Panc1 (cell line): ENCODE measurements at places on chromosomes 16 and 17. TPM values are rescaled to one million over a fixed set of nuclear protein-coding genes. Genes with fewer than 3 reads are reported as not detected.
A peak's percentile ranks its signal among the peaks of the same experiment; 100 is the strongest.

SDR42E2 gene
- 0.05 TPM for total RNA-seq

HAGHL gene
- total RNA-seq = 41.1 TPM

- peaks cover 46% of the 10 kb centered on the region for H3K4me1 ChIP-seq
- H3K4me3 ChIP-seq = peak overlapping the region; percentile 63
- no peaks in the 10 kb centered on the region for H3K27me3 ChIP-seq
- peak overlapping the region; percentile 76 for H3K27ac ChIP-seq
- DNase-seq = no peak
These were observed 1.4 kb downstream of the MTSS2 start for GRCh38 chr16:70684146-70685060.

GRCh38 chr17:18158022-18158600 is 25.5 kb upstream of the ALKBH5 start:
- no peaks in the 10 kb centered on the region for H3K27me3 ChIP-seq
- peak overlapping the region; percentile 40 for H3K4me3 ChIP-seq
- no peaks in the 10 kb centered on the region for H3K36me3 ChIP-seq
- no peak overlapping the region for H3K27ac ChIP-seq
- no peak for DNase-seq
- H3K4me1 ChIP-seq = no peaks in the 10 kb centered on the region

GRCh38 chr16:50326835-50327465 is 41.8 kb downstream of the BRD7 start:
- peak; percentile 4 for DNase-seq
- no peak overlapping the region for H3K4me3 ChIP-seq
- no peaks in the 10 kb centered on the region for H3K27me3 ChIP-seq
- no peak overlapping the region for H3K27ac ChIP-seq
- peaks cover 6% of the 10 kb centered on the region for H3K36me3 ChIP-seq
- no peaks in the 10 kb centered on the region for H3K4me1 ChIP-seq

- no peak for DNase-seq
- H3K36me3 ChIP-seq = peaks cover 12% of the 10 kb centered on the region
- no peak overlapping the region for H3K4me3 ChIP-seq
- H3K4me1 ChIP-seq = 0 out of 2 replicates have a peak, but pooled peaks cover 2% of the 10 kb centered on the region
These were observed 41.4 kb upstream of the PITPNM3 start for GRCh38 chr17:6597727-6598126.

DNA sequence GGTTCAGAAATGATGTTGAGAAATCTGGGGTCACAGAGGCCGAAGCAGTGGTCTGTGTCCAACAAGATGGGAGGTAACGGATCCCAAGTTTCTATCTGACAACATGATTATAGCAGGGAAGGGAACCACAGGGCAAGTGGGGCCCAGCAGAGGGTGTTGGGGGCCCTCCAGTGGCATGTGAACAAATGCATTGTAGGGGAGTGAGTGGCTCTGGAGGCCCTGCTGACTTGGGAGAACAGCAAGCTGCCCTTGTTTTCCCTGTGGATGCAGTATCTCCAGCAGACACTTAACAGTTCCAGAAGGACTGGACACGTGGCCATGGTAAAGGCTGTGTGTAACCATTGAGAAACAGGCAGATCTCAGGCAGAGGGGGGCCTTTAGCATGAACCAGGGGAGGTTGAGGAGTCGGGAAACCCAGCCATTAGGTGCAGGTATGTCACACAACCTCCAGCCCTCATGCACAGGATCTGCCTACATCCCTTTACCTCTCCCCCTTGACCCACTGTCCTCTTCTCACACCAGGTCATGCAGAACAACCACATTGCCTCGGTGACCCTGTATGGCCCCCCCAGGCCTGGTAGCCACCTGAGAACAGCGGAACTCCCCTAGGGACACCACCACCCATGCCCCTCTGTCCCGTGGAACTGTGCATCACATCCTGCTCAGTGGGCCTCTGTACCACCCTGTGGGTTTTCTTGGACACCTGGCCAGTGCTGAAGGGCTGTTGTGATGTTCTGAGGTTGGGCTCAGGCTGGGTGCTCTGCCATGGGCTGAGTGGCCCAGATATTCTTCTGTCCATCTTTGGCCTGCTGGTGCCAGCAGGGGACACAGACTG is 4.1 kb downstream of the B3GNT9 start:
- H3K27me3 ChIP-seq = no peaks in the 10 kb centered on the region
- H3K27ac ChIP-seq = no peak overlapping the region
- H3K4me3 ChIP-seq = no peak overlapping the region

GRCh38 chr17:40645291-40645690 is 2.3 kb downstream of the SMARCE1 start:
- no peak overlapping the region for H3K4me3 ChIP-seq
- H3K4me1 ChIP-seq = peaks cover 18% of the 10 kb centered on the region
- peaks cover 53% of the 10 kb centered on the region for H3K36me3 ChIP-seq
- no peaks in the 10 kb centered on the region for H3K27me3 ChIP-seq
- H3K27ac ChIP-seq = no peak overlapping the region

DNA sequence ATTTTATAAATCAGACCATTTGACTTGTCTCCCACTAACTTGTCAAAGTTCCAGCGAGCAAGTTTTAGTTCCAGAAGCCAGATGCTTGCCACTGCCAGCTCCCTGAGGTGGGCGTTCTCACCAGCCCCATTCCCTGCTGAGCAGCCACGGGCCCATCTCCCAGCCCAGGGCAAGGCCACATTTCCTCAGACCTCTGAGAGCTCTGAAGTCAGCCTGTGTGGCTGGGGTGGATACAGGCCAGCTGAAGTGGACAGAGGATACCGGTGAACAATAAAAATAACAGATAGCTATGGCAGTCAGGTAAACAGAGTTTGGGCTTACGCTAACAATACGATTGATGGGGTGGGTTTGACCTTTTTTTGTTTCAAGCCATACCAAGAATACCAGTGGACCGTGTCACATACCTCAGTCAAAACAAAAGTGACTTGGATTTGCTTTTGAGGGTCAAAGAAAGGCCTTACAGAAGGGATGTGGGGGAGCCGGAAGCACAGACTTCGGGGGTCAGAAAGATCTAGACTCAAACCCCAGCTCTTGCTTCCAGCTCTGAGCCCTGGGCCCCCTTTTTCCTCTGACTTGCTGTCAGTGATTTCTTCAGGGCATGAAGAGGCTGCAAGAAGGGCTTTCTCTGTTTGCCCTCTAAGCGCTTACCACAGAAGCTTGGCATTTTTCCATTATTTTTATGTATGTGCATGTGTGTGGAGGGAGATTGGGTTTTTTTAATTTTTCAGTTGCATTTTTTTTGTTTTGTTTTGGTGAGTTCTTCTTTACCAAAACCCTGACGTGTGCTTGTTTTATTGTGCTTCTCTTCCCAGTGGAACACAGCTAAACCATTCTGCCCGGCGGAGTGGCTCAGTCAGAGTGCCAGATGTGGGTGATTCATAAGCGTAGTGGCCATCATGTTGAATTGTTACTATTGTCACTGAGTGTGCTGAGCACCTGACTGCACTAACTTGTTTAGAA is 109.9 kb downstream of the GNAO1 start:
- H3K36me3 ChIP-seq = no peaks in the 10 kb centered on the region
- DNase-seq = no peak
- no peaks in the 10 kb centered on the region for H3K27me3 ChIP-seq

DNA sequence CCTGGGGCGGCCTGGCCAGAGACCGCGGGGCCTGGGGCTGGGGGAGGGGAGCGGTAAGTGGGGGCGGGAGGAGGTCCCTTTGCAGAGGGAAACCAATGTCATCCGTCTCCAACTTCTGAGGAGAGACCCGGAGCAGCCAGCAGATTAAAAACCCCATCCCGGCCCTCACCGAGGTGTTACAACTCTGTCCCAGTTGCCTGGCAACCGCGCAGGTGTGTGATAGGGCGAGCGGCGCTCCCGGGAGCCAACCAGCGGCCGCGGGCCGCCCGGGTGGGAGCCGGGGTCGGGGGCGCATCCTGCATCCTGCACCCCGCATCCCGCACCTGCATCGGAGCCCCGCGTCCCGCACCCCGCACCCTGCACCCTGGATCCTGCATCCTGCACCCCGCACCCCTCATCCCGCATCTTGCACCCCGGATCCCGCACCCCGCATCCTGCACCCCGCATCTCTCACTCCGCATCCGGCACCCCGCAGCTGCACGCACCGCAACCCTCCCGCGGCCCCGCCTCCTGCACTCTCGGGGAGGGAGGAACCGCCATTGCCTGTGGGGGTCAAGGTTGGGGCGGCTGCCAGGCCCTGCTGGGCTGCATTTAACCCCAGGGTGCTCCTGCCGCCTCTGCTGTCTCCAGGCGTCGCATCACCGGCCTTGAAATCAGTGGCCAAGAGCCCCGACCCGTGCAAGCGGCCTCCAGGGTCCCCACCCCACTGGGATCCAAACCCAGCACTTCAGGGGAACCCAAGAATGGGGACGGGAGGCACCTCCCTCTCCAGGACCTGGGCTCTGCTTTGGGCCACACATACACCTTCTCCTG is 47.3 kb downstream of the RTN4RL1 start:
- no peaks in the 10 kb centered on the region for H3K4me1 ChIP-seq
- DNase-seq = no peak
- no peak overlapping the region for H3K4me3 ChIP-seq
- no peak overlapping the region for H3K27ac ChIP-seq

- no peak overlapping the region for H3K4me3 ChIP-seq
- no peaks in the 10 kb centered on the region for H3K27me3 ChIP-seq
- no peak overlapping the region for H3K27ac ChIP-seq
- no peaks in the 10 kb centered on the region for H3K36me3 ChIP-seq
- DNase-seq = no peak
These were observed 36.8 kb downstream of the CPD start for GRCh38 chr17:30415491-30415890.

GRCh38 chr17:56983366-56983765 is 5.4 kb downstream of the SCPEP1 start:
- no peak overlapping the region for H3K27ac ChIP-seq
- peaks cover 5% of the 10 kb centered on the region for H3K4me1 ChIP-seq
- H3K4me3 ChIP-seq = no peak overlapping the region
